ENCODE measurements at places on chromosomes 6 and 20.

- DNase-seq: no peak
These were observed 23.7 kb downstream of the MOCS3 start for GRCh38 chr20:50982363-50982762.

DNA sequence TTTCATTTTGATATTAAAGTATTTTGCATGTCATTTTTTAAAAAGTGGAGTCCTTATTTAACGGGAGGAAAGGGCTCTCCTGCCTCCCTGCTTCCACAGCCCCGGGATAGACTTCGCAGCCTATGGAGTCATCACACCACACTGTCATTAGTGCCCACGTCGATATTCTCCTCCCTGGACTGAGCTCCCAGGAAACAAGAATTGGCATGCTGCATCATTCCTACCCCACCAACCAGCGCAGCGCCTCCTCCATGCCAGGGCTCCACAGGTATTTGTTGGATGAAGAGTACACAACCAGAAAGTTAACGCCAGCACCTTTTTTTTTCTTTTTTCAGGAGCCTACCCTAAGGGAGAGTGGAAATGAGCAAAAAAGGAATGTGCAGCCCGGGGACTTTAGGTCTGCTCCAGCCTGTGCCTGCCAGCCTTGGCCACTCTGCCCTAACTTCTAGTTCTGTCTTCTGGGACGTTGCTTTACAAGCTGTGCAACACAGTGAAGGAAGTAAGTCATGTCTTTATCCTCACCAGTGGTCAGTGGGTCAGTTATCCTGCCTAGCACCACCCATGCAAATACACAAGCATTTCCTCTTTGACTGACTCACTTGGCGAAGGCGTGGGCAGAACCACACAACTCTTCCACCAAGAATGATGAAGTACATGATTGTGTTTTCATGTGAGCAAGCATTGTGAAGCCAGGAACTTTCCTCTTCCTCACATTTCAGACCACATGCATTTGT, 180.7 kb upstream of the UST start:
- DNase-seq: no peak

GRCh38 chr6:150142670-150143515, at the start of gene PPP1R14C:
Gene PPP1R14C (plus strand): TSS chr6:150143044. CDS start chr6:150143193, 149 bp downstream.
- DNase-seq: no peak

DNA sequence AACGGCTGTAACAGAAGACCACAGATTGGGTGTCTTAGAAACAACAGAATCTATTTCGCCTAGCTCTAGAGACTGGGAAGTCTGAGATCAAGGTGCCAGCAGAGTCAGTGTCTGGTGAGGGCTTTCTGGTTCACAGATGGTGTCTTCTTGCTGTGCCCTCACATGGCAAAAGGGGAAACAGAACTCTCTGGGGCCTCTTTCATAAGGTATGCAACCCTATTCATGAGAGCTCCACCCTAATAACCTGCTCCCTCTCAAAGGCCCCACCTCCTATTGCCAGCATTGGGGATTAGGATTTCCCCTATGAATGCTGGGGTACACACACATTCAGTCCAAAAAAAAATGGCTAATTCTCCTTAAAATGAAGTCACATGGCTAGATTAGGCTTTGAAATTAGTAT, 10.0 kb downstream of the TXNDC5 start:
- no peak for DNase-seq

- no peak for DNase-seq
These were observed 320 bp downstream of the GSTA4 start for GRCh38 chr6:52994839-52995088.

- no peak for DNase-seq
These were observed 10.9 kb downstream of the SPATS1 start for GRCh38 chr6:44353336-44353735.

DNA sequence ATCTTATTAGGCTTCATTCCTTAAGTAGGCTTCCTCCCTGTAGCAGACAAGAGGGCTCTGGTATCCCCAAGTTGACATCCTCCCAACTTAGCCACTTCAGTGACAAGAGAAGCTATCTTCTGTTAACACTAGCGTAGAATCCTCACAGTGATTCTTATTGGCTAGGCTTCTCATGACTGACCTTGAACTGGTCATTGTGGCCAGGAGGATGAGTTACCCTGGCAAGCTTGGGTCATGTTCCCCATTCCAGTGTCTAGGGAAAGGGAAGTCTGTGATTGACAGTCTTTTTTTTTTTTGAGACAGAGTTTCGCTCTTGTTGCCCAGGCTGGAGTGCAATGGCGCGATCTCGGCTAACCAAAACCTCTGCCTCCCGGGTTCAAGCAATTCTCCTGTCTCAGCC, 7.1 kb downstream of the CDKAL1 start:
- DNase-seq: no peak

DNA sequence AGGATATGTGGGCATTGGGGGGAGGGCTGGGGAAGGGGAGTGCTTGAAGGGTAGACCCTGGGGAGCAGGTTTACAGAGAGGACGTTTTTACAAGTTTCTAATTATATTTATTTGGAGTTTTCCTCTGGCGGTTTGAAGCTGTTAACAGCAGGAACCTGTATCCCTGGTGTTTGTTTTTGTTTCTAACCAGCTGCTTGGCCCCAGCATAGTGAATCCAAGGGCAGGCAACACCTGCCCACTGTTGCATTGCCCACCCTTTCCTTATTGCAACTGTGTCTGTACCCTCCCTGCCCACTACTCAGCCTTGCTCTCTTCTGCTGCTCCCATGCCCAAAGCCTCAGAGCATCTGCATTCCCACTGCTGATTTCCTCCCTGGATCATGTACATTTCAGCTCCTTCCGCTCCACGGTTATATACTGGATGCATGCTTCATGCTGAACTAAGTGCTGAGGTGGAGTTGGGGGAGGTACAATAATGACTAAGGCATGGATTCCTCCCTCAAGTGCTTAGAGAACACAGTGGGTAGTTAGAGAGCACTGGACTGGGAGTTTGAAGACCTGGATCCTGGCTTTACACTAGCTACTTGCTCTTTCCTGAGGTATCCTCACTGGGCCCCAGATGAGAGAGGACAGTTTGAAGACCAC, 6.0 kb downstream of the SCUBE3 start:
- DNase-seq: no peak

GRCh38 chr6:115976321-115976870, 84.3 kb downstream of the FRK start:
- no peak for DNase-seq

DNA sequence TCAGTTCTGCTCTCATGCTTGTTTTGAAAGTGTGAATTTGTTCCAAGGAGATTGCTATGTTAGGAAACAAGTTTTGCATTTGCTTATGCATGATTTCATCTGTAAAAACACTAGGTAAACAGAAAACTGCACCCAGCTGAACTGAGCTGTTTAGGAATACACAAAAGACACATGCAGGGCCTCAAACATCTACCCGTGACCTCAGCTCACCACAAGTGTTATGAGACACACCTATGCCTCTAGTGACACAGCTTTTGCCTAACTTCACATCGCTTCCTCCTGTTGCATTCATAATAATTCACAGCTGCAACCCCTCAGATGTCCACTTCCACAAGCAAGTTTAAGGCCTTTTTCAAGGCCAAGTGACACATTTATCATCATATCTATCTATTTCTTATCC, 98.0 kb upstream of the SLC24A3 start:
- DNase-seq: no peak

DNA sequence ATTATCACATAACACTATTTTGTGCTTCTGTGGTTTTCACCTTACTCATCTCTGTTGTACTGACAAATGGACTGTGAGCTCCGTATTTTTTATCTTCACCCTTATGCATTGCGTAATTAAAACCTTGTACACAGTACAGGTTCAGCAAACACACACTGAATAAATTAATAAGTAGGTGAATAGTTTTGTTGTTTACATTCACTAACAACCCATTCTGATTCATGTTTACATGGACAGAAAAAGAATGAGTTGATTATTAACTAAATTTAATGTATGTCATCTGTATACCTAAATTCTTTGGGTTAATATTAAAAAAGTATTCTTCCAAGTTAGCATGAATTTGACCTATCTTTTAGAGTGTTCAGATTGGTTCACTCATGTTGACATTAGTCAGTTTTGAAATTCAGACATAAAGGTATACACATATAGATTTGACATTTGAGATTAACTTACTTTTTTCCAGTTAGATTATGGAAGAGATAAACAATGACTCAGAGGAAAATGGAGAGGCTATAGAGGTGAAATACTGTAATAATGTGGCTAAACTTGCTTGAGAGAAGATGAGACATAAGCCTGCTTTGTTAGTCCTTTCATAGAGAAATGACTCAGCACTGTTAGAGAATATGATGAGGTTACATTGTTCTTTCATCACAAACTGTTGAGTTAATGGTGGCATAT, 541.7 kb upstream of the FLRT3 start:
- DNase-seq: no peak

DNA sequence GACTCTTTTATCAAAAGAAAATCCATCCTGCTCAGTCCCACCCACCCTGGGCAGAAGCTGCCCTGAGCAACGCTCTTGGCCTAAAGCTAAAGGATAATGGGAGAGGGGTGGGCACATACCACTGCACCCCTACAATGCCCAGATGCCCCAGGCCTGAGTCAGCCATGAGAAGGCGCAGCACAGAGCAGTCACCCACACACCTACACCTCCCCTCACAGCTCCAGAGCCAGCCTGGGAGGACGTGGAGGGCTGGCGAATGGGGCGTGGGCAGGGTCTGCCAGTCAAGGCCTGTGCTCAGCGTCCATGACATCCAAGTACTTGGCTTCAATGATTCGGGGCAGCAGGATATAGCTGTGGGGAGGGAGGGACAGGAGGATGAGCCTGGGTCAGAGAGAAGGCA, 11.5 kb downstream of the SLC4A11 start:
- DNase-seq: no peak

DNA sequence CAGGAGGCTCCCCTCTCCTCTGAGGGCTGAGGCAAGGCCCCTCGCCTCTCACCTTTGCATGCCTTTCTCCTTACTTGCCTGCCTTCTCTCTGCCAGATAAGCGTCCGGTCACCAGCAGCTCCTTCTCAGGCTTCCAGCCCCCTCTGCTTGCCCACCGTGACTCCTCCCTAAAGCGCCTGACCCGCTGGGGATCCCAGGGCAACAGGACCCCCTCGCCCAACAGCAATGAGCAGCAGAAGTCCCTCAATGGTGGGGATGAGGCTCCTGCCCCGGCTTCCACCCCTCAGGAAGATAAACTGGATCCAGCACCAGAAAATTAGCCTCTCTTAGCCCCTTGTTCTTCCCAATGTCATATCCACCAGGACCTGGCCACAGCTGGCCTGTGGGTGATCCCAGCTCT, 21.3 kb upstream of the PPARD start:
- DNase-seq: no peak

GRCh38 chr20:63897978-63898561, 3.1 kb downstream of the DNAJC5 start:
- DNase-seq: no peak

- no peak for DNase-seq
These were observed 21.3 kb downstream of the BLTP3A start for GRCh38 chr6:34813028-34813713.

GRCh38 chr6:56914798-56915658, 39.9 kb upstream of the BEND6 start:
- DNase-seq: no peak

DNA sequence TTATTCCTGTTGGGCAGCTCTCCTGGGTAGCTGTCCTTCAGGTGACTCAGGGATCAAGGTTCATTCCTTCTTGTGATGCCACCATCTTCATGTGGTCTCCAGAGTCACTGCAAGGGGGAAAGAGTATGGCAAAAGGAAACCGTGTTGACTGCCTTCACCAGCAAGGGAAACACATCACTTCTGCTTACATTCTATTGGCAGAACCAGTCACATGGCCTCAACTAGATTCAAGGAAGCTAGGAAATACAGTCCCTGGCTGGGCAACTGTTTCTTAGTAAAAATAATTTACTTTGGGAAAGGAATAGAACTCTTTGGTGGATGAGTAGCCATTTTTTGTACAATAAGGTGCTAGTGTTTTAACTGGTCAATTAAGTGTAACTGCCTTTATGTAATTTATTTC, 5.3 kb downstream of the ANKRD6 start:
- DNase-seq: no peak

- DNase-seq: no peak
These were observed 174.9 kb upstream of the C6orf118 start for GRCh38 chr6:165484178-165484889.

GRCh38 chr6:14025160-14025559, 92.4 kb upstream of the CD83 start:
- DNase-seq: no peak

- no peak for DNase-seq
These were observed 86.2 kb upstream of the NFATC2 start for GRCh38 chr20:51628533-51629398.

DNA sequence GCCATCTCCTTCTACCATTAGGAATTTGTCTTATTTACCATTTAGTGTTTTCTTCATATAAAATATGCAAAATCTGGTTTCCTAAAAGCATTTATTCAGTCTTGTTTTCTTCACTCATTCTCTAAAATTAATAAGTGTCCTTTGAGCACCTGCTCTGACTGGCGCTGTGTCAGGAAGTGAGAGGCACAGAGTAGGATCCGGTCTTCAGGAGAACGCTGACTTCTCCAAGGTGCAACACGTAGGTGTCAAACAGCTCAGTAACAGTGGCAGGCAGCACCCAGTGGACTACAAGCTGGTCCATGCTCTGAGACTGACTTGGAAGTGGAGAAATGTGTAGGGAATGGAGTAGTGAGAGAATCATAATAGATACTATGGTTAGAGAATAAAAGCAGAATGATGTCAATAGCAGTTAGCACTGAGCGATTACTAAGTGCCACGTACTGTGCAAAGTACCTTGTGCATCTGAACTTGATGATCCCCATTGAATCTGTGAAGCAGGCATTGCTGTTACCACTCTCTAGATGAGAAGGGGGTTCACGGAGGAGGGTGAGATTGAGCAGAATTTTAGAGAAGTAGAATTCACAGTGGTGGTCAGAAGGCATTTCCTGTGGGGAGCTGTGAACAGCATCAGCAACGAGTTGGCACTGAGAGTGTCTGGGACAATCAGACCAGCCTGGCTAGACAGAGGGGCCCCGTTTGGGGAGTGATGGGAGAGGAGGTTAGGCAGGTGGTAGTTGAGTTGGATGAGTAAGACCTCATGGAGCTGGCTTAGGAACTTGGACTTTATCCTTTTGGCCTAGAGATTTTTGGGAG, 569.8 kb downstream of the QKI start:
- no peak for DNase-seq

- DNase-seq: no peak
These were observed 220.6 kb upstream of the UFL1 start for GRCh38 chr6:96301023-96301422.

DNA sequence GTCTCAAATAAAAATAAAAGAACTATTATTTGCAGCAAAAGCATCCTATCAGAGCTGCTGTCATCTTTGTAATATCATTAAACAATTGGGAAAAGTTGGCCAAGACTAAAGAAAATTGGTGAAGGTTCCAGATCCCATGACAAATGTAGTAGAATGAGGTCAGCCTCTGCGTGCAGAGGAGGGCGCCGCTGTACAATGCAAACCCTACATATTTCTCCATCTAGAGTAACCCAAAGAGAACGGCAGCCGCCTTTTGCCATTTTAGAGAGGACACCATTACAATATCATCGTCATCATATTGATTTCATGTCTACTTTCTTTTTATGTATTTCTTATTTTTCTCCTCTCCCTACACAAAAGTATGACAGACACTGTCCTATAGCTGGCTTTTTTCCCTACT, 59.5 kb downstream of the ZMYND8 start:
- no peak for DNase-seq

Data from activated T-helper 2 cell treated with anti-CD3 and anti-CD28 coated beads, Interferon-gamma antibody, Interleukin-2, Interleukin-4, amounts not matched to agents 10 μg/mL and 5 μg/mL and 100 μg/mL, durations not matched to agents 14 hours and 24 hours and 36 hours (primary cell).